Breast epithelium (tissue), 4 donors: ENCODE measurements at places on chromosomes 5 and 9. TPM values are rescaled to one million over a fixed set of nuclear protein-coding genes. Genes with fewer than 3 reads are reported as not detected.

The FBN2 gene
- 0.88 TPM for total RNA-seq

The ZFP37 gene
- total RNA-seq, result 5.2 TPM

The RFESD gene
- 1.6 TPM for total RNA-seq

GRCh38 chr5:3226196-3226920 lies 369.3 kb upstream of the IRX1 start:
- no peak overlapping the region for H3K4me3 ChIP-seq
- DNase-seq, result no peak
- no peak overlapping the region for H3K27ac ChIP-seq
- H3K27me3 ChIP-seq, result no peaks in the 10 kb centered on the region
- H3K4me1 ChIP-seq, result no peaks in the 10 kb centered on the region
- no peaks in the 10 kb centered on the region for H3K36me3 ChIP-seq

DNA sequence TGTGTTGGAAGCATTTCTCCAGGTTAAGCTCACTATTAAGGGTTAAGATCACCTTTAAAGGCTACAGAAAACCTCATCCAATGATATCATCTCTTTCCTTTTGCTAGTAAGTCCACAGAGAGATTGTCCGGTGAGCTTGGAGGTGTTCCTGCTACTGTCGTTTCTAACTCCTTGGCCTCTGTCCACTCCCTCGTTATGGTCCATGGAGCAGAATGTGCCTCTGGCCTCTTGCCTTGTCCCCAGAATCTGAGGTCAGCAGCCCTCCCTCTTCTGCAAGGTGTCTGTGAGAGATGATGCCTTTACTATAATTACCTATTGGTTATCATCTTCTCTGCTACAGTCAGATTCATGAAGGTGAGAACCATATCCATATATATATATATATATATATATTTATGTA lies 15.0 kb downstream of the ORM2 start:
- H3K27me3 ChIP-seq, result no peaks in the 10 kb centered on the region
- peaks cover 18% of the 10 kb centered on the region for H3K36me3 ChIP-seq
- no peak overlapping the region for H3K4me3 ChIP-seq
- no peak for DNase-seq
- H3K27ac ChIP-seq, result no peak overlapping the region

DNA sequence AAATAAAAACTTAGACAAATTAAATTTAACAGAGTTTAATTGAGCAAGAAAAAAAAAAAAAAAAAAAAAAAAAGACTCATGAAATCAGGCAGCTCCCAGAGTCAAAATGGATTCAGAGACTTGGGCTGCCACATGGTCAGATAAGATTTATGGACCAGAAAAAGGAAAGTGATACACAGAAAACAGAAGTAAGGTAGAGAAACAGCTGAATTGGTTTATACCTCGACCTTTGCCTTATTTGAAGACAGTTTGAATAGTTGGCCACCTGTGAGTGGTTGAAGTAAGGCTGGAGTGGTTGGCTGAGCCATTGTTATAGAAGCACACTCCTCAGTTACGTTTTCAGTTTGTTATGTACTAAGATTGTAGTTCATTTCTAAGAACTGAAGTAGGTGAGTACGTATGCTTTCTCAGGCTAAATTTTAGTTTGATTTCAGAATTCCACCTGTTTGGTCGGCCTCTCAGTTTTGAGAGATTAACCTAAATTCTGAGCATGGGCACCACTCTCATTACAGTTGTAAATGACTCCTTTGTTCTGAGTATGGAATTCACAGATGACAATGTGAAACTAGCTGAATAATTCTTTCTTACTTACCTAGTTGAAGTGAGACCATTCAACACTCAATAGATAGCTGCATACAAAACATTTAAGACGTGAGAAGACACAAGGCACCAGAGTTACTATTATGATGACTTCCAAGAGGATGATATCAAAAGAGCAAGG lies 149.0 kb downstream of the AOPEP start:
- H3K36me3 ChIP-seq, result no peaks in the 10 kb centered on the region
- H3K27ac ChIP-seq, result no peak overlapping the region
- no peaks in the 10 kb centered on the region for H3K27me3 ChIP-seq
- DNase-seq, result no peak

DNA sequence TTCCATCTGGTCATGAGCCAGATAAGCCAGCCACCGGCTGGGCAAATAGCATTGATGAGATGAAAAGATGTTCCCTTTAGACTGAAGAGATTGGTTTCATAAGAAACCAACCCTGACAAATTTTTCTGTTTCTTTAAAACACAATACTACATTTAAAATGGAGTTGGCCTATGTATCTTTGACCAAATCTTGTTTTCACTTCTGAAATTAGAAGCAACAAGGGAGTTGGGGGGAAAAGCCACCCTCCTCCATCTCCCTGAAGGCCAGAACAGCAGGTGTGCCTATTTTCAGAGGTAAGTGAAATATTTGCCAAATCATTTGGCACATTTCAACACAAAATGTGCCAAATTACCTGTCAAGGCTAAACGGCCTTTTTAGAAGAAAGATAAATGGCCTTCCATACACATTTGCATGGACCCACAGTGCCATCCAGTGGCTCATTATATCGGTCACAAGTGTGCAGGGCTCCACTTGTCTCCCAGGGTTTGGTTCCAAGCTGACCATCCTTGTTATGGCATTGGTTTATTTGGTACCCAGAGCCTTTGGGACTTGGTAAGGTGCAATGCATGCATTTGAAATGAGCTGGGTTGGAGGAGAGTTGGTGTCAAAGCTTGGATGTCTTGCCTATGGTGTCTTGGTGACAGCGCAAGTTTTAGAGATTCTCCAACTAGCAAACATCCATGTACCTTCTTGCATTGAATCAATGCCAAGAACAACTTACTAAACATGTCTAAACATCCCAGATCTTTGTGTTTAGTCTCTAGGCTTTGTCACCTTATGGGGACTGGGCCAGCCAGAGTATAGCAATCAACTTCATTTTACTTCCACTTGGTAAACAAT lies 372.0 kb upstream of the KIF2A start:
- H3K4me3 ChIP-seq, result no peak overlapping the region
- H3K36me3 ChIP-seq, result no peaks in the 10 kb centered on the region
- no peak overlapping the region for H3K27ac ChIP-seq
- H3K27me3 ChIP-seq, result no peaks in the 10 kb centered on the region

DNA sequence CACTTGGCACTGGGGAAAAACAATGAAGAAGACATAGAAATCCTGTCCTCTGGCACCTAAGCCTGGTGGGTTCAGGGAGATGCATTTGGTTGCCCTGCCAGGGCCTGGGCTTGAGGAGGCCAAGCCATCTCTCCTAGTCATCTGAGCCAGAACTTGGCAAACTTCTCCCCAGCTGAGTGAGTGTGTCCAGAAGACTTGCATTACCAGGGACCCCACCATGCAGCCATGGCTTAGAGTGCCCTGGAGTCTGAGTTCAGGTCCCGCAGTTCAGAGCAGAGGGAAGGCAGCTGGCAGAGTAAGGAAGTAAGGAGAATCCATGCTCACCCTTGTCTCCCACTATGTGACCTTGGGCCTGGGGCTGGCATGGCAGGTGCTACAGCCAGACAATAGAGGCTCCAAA lies 37.4 kb upstream of the FCN1 start:
- H3K27me3 ChIP-seq, result no peaks in the 10 kb centered on the region
- no peaks in the 10 kb centered on the region for H3K4me1 ChIP-seq
- H3K4me3 ChIP-seq, result no peak overlapping the region
- no peak overlapping the region for H3K27ac ChIP-seq
- no peaks in the 10 kb centered on the region for H3K36me3 ChIP-seq
- DNase-seq, result peak; percentile 24

- no peaks in the 10 kb centered on the region for H3K27me3 ChIP-seq
- H3K36me3 ChIP-seq, result no peaks in the 10 kb centered on the region
- no peak overlapping the region for H3K27ac ChIP-seq
- no peak overlapping the region for H3K4me3 ChIP-seq
- H3K4me1 ChIP-seq, result no peaks in the 10 kb centered on the region
- DNase-seq, result no peak
These were observed 88.3 kb downstream of the PIK3R1 start for GRCh38 chr5:68303754-68304420.

GRCh38 chr5:19910136-19910535 lies 77.9 kb downstream of the CDH18 start:
- H3K4me3 ChIP-seq, result no peak overlapping the region
- H3K4me1 ChIP-seq, result no peaks in the 10 kb centered on the region
- H3K36me3 ChIP-seq, result no peaks in the 10 kb centered on the region
- no peaks in the 10 kb centered on the region for H3K27me3 ChIP-seq
- H3K27ac ChIP-seq, result no peak overlapping the region
- DNase-seq, result no peak
